ENCODE measurements at places on chromosomes 6 and 20.

GRCh38 chr6:144265390-144265789 lies 19.7 kb upstream of the UTRN start:
- no peak for DNase-seq

GRCh38 chr20:23005776-23006175 lies 29.3 kb upstream of the SSTR4 start:
- DNase-seq: no peak

DNA sequence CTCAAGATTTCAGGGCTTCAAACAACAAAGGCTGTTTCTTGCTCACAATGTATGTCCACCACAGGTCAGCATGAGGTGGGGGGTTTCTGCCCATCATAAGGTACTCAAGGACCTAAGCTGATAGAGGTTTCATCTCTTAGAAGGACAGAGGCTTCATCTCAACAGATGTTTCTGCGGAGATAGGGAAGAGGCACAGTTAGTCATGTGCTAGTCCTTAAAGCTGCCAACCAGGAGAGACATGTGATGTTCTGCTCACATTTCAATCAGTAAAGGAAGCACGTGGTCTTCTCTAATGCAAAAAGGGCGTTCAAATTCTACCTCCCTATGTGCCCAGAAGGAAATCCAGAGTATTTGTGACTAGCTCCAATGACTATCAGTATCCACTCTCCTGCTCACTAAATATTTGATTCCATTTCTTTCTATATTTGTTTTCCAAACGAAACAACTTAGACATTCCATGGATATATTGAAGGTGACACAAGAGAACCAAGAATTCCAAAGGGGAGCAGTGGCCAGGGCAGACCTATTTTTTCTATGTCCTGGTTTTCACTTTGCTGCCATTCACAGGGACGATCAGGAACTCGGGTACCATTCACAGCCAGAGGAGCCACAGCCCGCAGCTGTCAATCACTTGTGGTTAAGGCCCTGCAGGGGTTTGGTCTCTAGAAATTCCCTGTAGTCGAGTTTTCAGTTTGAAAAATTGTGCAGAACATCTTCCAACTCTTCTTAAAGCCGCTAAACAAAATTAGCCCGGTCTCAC lies 173.2 kb upstream of the FOXA2 start:
- DNase-seq: no peak

- no peak for DNase-seq
Measured at GRCh38 chr6:159114569-159114968, 54.6 kb upstream of the FNDC1 start.

GRCh38 chr6:2756687-2757224 lies 6.0 kb upstream of the MYLK4 start:
- no peak for DNase-seq

GRCh38 chr6:5199283-5199682 lies 61.5 kb downstream of the LYRM4 start:
- DNase-seq: no peak

DNA sequence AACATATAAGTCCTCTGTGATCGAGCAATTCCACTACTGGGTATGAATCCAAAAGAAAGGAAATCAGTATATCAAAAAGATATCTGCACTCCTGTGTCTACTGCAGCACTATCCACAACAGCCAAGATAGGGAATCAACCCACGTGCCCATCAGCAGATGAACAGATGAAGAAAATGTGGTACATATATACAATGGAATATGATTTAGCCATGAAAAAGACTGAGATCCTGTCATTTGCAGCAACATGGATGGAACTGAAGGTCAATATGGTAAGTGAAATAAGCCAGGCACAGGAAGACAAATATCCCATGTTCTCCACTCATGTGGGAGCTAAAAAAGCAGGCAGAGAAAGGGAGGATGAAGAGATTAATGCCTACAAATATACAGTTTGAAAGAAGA lies 95.7 kb upstream of the POPDC3 start:
- DNase-seq: no peak

GRCh38 chr20:37090407-37090806 lies 5.4 kb downstream of the RBL1 start:
- DNase-seq: no peak

DNA sequence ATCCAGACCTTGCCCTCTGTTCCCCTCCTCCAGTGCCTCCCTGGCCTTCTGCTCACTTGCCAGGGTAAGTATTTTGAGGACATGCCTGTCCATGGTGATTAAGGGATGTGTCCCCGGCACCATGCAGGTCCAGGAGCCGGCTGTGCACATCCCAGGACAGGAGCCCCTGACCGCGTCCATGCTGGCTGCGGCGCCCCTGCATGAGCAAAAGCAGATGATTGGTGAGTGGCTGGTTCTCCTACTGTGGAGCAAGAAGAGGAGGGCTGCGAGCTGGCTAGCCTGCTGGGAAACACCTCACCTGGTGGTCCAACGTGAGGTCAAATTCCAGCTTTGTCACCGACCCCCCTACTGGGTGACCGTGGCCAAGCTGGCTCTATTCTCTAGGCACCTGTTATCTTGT lies 23.7 kb downstream of the TOMM34 start:
- DNase-seq: no peak

GRCh38 chr6:162697872-162698403 lies 29.6 kb downstream of the PRKN start:
- no peak for DNase-seq

- DNase-seq: no peak
Measured at GRCh38 chr6:147390909-147391536, 117.5 kb upstream of the SAMD5 start.

GRCh38 chr6:3421791-3422434 lies 34.9 kb downstream of the SLC22A23 start:
- no peak for DNase-seq

GRCh38 chr6:33944686-33945411 lies 141.0 kb upstream of the MLN start:
- no peak for DNase-seq

DNA sequence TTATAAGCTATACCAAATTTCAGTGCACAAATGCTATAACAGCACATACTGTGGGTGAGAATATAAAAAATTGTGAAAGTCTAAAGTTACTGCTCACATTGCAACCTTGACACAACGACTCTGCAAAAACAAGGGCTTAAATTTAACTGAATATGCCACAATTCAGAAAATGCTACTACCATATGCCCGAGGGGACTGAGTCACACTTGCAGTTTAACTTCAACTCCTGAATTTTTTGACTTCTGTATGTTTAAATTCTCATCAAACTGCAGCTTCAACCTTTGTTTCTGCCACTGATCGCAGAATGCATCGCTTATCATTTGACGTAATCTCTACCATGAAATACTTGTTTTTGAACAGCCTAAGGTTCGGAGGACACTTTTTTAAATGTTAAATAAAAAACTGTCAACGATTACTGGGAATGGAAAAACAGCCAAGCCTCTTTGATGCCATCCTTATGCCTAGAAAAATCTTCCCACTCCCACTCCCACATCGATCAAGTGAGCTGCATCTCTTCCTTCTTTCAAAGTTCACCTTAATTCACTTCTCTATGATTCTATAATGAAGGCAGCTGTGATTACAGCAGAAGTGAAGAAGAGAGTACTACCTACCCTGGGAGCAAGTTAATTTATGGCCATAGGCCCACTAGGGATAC lies 136.5 kb downstream of the ATXN1 start:
- DNase-seq: no peak

GRCh38 chr6:126312013-126312665 lies 27.8 kb upstream of the CENPW start:
- no peak for DNase-seq

DNA sequence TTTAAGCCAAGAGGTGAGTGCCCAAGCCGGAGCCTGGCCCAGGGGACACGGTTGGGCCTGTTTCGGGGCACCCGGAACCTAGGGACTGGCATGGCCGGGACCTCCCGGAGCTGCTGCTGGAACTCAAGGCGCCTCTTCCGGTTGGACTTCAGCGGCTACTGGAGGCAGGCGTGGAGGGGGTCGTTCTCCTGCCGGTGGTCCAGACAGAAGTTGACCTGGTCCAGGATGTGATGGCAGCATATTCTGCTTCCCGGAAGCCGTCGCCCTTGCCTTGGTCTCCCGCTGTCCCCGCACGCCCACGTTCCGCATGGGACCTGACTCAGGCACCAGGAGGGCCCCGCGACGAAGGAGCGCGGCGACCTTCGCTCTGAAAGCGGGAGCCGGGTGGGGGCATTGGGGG lies 240.8 kb downstream of the FOXA2 start:
- DNase-seq: no peak

DNA sequence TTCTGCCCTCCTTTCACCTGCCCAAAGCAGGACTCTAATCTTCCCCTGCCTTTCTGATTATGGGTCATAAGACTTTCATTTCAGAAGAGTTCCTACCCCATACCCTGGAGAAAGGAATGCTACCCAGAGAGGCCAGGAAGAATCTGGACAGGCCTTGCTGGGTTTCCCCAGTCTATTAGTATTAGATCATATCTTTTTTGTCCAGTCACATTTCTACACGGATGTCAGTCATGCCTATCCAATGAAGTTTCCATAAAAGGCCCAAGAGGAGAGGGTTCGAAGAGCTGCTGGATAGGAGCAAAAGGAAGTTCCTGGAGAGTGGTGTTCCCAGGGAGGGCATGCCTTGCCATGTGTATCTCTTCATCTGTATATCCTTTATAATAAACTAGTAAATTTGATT lies 3.2 kb downstream of the POLH start:
- no peak for DNase-seq

GRCh38 chr20:6095409-6095808 lies 27.4 kb downstream of the FERMT1 start:
- DNase-seq: no peak

DNA sequence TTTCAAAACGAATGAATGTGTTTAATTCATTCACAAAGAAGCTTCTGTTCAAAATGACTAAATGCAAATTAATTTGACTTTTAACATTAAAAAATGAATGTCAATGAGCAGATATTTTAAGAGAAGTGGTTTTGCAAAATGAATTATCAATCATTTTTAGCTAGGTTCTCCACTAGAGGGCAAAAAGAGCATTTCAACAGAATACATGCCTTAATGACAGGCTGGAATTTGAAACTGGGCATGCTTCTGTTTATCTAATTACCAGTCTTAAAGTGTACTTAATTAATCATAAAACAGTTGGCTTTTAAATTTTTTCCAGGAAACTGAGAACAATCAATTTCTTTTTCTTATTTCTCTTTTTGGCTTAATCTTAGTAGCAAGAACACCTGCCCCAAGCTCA lies 63.8 kb upstream of the TINAG start:
- DNase-seq: no peak

GRCh38 chr6:46312654-46313053 lies 141.9 kb upstream of the ENPP5 start:
- DNase-seq: no peak

DNA sequence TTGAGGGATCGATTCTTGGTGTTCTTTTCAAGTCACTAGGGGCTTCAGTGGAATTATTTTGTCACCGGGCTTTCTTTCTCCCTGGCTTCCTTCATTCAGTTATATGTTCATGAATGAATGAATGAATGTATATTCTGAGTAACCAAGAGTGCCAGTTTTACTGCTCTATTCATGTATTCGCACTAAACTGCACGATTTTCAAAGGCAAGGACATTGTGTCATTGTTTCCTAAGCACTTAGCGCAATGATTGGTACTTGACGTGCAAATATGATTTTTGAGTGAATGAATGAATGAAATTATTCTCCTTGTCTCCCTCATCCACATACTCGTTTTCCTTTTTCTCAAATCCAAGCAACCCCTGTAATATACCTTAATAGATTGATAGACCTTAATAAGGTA lies 822 bp downstream of the AFG1L start:
- no peak for DNase-seq

DNA sequence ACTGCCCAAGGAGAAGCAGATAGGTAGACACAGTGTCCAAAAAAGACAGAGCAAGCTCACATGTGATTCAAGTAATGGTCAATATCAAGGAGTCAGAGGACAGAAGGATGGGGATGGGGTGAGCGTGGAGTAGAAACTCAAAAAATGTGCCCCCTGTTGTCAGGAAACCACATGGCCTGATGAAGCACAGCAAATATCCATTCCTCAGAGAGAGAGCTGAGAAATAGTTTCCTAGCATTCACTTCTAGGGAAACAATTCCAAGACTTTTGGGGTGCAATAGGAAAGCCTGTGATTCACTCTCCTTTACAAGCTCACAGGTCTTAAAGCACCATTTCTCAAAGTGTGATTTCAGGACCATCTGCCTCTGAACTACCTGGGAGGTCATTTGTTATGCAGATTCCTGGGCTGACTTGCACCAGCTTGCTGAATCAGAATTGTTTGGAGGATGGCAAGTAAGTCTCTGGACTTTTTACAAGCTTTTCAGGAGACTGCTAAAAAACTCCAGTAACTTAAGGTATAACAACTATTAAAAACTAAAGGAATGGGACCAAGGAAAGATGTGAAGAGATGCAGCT lies 432.8 kb downstream of the HDGFL1 start:
- DNase-seq: no peak

- DNase-seq: peak; percentile 37
Measured at GRCh38 chr6:32885698-32886286, 31.8 kb downstream of the PSMB9 start.

GRCh38 chr6:44072452-44072958 lies 54.7 kb downstream of the MRPL14 start:
- DNase-seq: no peak

- DNase-seq: no peak
Measured at GRCh38 chr6:49552596-49552995, 2.1 kb downstream of the C6orf141 start.

- DNase-seq: no peak
Measured at GRCh38 chr20:62227977-62228958, 8.2 kb upstream of the HRH3 start.

DNA sequence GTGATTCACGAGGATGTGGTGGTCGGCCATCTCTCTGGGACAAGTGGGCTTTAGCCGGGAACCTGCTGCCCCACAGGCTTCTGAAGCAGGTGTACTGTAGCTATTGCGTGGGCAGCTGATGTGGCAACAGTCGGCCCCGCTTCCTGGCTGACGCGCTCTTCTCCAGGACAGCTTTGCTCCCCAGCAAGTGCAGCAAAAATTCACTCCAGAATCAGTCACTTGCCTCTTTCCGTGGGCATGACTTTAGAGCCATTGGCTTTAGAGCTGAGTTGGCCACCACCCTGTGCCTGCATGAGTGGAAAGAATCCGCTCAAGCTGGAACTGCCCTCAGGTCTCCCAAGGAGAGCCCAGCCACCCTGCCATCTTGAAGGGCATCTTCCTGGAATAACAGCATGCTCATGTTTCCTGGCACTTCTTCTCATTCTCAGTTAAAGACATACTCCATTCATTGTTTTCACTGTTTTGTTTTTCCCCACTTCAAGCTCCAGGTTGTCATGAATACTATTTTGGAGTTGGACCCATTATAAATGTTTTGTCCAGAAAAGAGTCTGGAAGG lies 178.3 kb downstream of the ZDHHC14 start:
- DNase-seq: no peak

- DNase-seq: no peak
Measured at GRCh38 chr6:34958734-34959133, 69.7 kb downstream of the ANKS1A start.

DNA sequence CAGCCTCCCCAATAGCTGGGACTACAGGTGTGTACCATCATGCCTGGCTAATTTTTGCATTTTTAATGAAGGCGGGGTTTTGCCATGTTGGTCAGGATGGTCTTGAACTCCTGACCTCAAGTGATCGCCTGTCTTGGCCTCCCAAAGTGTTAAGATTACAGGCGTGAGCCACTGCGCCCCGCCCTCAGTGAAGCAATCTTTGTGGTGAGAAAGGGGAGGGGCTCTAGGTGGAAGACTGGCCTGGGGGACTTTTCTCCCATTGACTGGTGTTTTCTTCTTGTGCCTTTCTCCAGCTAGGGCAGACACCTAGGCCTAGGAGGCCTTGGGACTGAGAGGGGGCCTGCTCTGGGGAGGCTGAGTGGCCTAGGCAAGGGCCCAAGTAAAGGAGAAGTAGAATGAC lies 84.1 kb downstream of the DNAAF9 start:
- no peak for DNase-seq

Data from NCI-H2081 treated with DMSO at 0.1 percent for 48 hours (cell line).